ENCODE measurements at places on chromosomes 12 and 14.

- no peak for DNase-seq
These were observed 403.8 kb upstream of the PDE3A start for GRCh38 chr12:19964549-19964948.

GRCh38 chr12:52535574-52535973, 15.4 kb upstream of the KRT5 start:
- DNase-seq: no peak

- DNase-seq: no peak
These were observed 111.0 kb downstream of the TRAFD1 start for GRCh38 chr12:112236386-112236785.

- DNase-seq: no peak
These were observed 2.0 kb upstream of the CCDC63 start for GRCh38 chr12:110844551-110845338.

DNA sequence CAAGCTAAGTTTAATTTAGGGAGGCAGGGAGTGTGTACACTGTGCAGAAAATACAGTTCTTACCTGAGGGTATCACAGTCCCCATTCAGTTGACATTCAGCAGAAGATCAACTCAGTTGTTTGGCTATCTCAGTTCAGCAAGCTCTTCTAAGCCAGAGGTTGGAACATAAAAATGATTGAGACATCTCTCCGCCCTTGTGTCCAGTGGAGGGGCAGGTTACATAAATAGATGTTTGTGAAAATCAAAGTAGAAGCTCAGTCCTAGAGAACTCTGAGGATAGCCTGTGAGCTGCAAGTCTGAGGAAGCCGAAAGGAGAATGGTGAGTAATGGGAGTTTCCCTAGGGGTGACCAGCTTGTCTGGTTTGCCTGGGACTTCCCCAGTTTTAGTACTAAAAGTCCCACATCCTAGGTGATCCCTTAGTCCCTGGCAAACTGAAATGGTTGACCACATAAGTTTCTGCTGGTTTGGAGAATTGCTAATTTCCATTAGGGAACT, 251.4 kb upstream of the ATP2B1 start:
- no peak for DNase-seq

DNA sequence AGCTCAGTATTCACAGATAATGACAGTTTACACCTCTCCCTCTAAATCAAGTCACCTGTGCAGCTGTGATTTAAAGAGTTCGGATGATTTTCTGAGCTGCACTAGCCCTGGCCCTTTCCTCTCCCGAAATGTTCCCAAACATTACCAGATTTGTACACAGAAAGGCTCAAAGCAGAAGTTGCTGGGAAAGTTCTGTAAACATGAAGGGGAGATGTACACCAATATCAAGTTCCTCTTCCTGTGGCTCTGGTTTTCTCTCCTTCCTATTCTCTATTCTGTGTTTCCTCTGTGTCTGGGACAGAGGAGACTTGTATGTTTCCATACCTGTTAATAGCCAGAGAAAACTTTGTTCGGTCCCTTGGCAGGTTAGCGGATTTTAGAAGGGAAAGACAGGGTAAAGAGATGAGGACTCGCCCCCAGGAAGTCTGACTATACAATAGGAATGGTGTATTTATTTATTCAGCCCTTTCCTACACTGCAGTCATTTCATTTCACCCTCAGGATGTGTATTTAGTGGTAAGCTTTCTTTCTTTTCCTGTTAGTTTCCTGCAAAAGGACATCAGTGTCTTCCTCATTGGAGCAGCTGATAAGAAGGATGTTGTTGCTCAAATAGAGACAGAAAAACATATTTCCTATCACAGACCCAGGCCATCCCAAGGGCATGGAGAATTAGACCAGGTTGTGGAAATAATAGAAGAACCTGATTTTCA, 7.6 kb upstream of the NUMB start:
- DNase-seq: no peak

DNA sequence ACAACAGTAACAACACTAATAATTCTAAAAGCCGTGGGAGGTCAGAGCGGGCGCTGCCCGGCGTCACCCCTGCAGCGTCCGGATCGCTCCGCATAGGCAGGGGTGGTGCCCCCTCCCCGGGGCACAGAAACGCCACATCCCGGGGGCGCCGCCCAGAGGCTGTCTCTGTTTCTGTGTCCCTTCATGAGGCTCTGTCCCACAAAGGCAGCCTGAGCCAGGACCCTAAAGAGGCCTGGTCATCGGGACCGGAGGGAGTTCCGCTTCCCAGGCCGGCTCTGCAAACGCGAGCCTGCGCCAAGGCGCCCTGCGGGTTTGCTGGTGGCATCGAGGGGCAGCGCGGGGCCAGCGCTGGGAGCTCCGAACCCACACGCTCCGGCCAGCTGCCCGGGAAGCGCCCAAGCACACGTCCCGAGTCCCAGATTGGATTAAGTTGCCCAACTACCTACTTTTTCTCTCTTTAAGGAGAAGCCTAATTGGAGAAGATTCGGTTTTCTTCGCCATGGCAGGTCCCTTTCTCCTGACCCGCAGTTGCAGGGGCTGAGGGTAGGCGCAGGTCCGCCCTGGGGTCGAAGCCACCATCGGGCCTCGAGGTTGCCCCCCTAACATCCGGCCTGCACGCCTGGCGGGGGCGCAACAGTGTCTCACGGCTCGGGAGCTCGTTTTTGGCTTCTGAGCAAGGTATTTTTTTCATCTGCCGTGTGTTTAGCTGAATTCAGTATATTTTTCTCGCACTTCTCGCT, 421.7 kb downstream of the VRK1 start:
- no peak for DNase-seq

DNA sequence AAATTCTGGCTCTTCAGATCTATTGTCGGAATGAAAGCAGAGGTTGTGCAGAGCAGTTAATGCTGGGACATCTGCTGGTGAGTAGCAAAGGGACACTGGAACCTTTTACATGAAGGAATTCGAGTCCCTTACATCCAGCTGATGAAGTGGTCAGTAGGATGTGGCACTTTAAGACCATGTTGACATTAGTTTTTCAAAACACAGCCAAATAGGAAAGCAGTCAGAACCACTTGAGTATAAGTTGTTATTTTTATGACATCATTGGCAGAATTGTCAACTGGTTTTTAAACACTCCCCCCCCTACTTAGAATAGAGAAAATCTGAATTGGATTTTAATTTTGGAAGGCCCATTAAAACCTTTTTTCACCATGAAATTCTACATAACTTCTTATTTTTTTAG, 46.8 kb upstream of the AMN start:
- DNase-seq: no peak

DNA sequence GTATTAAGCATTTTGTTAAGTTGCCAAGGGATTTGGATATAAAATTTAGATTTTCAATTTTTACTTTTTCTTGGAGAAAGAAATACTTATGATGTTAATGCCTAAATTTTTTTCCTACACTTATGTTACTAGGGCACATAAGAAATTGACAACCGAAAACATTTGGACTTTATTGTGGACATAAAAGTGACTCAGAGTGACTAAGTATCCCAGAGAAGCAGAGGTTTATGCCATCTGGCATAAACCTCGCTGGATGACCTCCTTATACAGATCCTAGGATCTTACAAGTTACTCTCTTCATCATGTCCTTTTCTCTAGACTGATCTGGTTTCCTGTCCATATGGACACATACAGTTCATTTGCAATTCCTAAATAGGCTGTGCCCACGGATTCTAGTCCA, 89.8 kb downstream of the RERG start:
- no peak for DNase-seq

- no peak for DNase-seq
These were observed 1.0 kb downstream of the FAIM2 start for GRCh38 chr12:49902399-49903350.

- DNase-seq: no peak
These were observed 158.9 kb downstream of the SLC15A5 start for GRCh38 chr12:16118586-16118985.

DNA sequence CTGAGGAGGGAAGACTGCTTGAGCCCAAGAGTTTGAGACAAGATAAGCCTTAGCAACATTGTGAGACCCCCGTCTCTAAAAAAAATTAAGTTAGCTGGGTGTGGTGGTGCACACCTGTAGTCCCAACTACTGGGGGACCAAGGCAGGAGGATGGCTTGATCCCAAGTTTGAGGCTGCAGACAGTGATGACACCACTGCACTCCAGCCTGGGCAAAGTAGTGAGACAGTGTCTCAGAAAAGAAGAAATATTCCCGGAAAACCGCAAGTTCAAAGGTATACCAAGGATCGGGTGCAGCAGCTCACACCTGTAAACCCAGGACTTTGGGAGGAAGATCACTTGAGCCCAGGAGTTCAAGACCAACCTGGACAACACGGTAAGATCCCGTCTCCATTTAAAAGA, 5.8 kb downstream of the PTGES3 start:
- DNase-seq: no peak

GRCh38 chr12:18165422-18165871, 75.5 kb upstream of the RERGL start:
- DNase-seq: no peak

DNA sequence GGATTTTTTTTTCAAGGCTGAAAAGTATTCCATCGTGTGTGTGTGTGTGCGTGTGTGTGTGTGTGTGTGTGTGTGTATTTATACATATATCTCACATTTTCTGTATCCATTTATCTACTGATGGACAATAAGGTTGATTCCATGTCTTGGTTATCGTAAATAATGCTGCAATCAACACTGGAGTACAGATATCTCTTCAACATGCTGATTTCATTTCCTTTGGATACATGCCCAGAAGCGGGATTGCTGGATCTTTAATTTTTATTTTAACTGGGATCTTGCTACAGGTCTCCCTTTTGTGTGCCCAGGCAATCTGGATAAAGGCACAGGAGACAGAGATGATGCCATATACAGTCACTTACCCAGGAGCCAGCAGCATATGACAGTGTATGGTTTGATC, 338.1 kb downstream of the SOX5 start:
- DNase-seq: no peak

DNA sequence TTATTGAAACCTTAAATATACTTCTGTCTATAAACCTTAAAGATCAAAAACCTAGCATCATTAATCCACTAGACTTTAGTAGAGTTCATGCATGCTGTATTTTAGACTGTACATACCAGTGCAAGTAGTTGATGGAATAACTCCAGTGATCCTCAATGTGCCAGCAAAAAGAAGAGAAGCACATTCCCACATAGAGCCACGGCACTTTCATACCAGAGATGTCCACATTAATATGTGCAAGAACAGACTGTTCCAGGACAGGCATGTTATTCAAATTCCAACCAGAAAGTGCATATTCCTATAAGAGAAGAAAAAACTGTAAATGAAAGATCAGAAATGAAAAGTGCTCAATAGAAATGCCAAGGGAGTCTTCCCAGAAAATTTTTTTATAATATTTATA, 55.0 kb downstream of the KDM5A start:
- no peak for DNase-seq

DNA sequence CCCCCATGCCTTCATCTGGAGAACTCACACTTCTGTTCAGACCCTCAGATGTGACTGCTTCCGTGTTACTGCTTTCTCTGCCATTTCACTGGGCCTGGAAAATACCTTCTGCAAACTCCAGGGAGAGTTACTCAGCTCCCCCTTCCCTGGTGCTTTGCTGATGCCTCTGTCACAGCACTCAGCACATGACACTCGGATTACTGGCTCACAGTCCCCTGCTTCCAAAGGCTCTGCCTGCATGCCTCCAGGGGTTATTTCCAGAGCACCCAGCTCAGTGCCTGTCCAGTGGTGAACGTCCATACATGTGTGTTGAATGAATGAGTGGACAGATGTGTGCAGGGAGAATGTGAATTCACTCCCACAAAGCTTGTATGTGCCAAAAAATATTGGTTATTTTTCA, 237.2 kb upstream of the FKBP4 start:
- DNase-seq: no peak

GRCh38 chr14:52918486-52918885, 32.4 kb downstream of the FERMT2 start:
- no peak for DNase-seq

- DNase-seq: no peak
These were observed 60.1 kb upstream of the PPM1H start for GRCh38 chr12:62995097-62995496.

GRCh38 chr14:89794096-89794495, 160.4 kb downstream of the EFCAB11 start:
- DNase-seq: no peak

DNA sequence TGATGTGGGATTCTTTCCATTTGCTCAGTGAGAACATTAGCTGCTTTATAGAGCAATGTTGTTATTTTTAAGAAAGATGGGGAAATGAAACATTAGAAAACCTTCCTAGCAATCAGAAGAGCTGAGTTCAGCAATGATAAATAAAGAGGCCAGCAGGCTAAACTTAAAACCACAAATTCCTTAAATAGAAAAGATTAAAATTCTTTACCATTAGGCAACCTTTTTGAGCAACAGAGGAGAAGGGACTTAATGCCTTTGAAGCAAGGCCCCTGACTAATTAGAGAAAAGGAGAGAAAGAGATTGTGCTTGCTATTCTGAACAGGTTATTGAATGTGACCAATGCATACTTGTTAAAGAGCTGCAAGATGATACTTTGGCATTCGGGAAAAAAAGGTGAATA, 160.8 kb upstream of the LMO3 start:
- no peak for DNase-seq

DNA sequence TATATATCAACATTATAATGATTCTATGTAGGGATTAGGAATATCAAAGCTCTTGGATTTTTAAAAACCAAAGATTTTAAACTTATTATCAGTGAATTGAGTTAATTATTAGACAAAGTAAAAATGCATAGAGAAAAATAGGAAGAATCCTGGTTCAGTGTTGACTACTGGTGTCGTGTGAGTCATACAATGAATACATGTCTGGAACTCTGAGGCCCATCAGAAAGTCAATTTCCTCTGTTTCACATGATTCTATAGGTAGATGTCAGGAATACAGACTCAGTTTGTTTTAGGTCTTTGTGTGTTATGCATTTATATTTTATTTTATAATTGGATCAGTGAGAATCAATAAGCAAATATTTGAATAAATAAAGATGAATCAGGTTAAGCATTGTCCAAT, 84.5 kb upstream of the RTL1 start:
- no peak for DNase-seq

DNA sequence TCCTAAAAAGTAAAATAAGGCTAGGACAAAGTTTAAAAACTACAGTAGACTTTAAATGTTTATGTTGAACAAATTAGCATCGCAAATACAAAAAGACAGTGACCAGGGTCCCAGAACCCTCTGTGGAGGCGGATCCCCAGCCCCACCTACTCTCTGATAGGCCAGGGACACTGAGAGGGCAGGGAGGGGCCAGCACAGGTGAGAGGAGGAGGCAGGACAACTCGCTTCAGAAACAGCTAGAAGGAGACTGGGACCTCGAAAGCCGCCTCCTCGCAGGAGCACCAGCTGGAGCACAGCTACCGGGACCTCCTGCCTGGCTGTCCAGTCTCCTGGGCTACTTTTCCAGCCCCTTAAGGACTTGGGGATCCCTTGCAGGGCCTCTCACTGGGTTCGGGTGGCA, 992 bp downstream of the DNAH10 start:
- no peak for DNase-seq

GRCh38 chr12:124646385-124647230, 79.2 kb upstream of the NCOR2 start:
- peak; percentile 83 for DNase-seq

- DNase-seq: no peak
These were observed 11.7 kb downstream of the TNFRSF1A start for GRCh38 chr12:6330192-6330591.

All from stimulated activated CD8-positive, alpha-beta memory T cell treated with anti-CD3 and anti-CD28 coated beads, Interleukin-4, amount 100 ng/mL, for 4 hours (primary cell).